Stimulated activated CD8-positive, alpha-beta memory T cell treated with anti-CD3 and anti-CD28 coated beads, Interleukin-2, amount 100 ng/mL, for 1 hour (primary cell): ENCODE measurements at places on chromosomes 12 and 14.

DNA sequence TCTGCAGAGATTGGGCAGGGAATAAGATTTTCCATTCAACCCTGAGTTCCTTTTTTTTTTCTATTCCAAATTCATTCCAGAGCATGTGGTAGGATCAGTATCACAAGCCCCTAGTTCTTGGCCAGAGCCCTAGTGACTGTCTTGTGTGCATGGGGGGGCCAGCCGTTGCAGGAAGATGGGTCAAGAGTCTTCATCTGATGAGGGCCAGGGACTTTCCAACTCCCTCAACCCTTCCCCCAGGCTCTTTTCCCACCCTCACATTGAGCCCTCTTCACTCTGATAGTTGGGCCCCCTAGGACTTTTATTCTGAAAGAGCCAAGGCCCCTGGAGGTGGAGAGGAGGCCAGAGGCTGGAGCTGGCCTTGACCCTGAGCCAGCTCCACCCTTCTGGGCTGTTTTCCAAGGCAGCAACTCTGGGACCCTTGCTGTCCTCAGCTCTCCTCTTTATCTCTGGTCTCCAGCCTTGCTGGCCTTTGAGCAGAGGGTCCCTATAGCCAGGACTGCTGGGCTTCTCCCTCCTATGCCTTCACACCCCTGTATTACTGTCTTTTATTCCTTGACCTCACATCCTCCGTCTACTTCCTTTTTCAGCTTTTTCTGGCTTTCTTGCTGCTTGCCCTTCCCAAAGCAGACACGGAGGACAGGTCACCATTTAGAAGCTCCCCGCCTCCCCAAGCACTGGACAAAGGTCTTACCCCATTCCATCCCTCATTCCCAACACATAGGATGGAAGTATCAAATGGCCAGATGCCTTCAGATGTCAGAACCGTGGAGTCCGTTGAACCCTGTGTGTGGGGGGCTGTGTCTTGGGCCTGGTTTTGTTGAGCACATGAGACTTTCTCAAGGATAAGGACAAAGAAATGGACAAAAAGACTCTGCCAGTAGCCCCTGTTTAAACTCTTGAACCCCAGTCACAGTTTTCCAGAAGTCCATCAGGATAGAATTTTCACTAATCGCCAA is 5.6 kb downstream of the RBP5 start:
- no peak for DNase-seq

DNA sequence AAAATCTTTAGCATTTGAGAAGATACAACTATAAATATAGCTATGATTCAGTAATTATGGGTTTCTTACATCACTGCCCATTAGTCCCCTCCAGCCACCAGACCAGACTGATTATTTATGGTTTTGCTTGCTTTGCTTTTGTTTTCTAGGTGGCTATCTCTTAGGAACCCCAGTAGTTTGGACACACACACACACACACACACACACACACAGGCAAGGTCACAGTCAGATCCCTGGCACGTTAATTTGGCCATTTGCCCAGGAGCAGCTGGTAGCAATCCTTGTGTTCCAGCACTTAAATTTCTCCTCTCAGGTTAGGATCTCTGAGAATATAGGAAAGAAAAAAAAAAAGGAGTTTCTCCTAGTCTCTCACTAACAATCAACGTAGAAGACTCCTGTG is 90.2 kb upstream of the RESF1 start:
- no peak for DNase-seq

- no peak for DNase-seq
Observed at GRCh38 chr14:61756135-61756534, 6.1 kb upstream of the SNAPC1 start.

GRCh38 chr12:23611320-23611719 is 338.1 kb downstream of the SOX5 start:
- DNase-seq, result no peak

GRCh38 chr12:4825011-4825858 is 84.5 kb upstream of the KCNA1 start:
- no peak for DNase-seq

- DNase-seq, result no peak
Observed at GRCh38 chr12:128876559-128876958, 23.3 kb downstream of the GLT1D1 start.
